ENCODE measurements at places on chromosomes 16 and 17.

- DNase-seq = no peak
Observed at GRCh38 chr17:20059728-20060188, 50.6 kb downstream of the SPECC1 start.

DNA sequence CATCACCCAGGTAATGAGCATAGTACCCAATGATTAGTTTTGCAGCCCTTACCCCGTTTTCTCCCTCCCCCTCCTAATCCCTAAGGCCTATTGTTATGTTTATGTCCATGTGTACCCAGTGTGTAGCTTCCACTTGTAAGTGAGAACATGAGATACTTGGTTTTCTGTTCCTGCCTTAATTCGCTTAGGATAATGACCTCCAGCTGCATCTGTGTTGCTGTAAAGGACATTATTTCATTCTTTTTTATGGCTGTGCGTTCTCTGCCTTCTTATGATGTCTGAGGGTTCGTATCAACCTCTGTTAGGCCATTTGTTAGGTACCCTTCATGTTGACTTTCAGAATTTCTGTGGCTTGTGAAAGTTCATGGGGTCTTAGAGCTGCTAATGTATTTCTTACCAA is 31.0 kb downstream of the CTCF start:
- no peak for DNase-seq

GRCh38 chr16:74090871-74091270 is 205.7 kb upstream of the PSMD7 start:
- DNase-seq = no peak

- DNase-seq = no peak
Observed at GRCh38 chr16:3292604-3293003, 9.3 kb downstream of the ZNF263 start.

DNA sequence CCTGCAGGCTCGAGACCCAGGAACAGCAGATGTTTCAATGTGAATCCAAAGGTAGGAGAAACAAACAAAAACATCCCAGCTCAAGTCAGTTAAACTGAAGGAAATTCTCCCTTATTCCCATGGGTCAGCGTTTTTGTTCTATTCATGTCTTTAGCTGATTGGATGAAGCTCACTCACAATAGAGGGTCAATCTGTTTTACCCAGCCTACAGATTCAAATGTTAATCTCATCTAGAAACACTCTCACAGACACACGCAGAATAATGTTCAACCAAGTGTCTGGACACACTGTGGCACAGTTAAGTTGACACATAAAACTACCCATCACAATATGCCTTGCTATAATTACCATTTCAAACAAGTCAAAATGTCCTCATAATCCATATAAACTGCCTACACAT is 180.6 kb upstream of the CDH8 start:
- no peak for DNase-seq

DNA sequence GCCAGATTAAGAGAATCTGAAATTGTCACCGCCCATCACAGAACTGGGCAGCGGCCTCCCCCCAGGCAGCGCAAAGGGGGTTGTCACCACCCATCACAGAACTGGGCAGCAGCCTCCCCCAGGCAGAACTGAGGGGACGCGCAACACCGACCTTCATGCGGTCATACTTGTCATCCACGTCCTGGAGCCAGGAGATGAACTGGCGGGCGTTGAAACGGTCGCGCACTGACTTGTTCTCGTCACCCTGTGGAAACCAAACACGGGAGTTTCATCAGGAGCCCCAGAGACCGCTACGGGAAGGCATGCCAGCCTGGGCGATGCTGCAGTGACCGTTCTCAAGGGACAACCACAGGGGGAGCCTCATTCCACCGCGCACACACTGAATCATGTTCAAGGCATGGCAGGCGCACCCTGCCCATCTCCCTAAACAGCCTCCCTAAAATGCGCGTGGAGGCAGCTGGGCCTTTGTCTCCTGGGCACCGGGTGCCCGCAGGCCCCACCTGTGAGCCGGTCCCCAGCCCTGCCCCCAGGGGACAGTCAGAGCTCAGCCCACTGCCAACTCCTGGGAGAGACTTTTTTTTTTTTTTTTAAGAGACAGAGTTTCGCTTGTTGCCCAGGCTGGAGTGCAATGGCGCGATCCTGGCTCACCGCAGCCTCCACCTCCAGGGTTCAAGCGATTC is 53.3 kb downstream of the ZNF778 start:
- DNase-seq = no peak

DNA sequence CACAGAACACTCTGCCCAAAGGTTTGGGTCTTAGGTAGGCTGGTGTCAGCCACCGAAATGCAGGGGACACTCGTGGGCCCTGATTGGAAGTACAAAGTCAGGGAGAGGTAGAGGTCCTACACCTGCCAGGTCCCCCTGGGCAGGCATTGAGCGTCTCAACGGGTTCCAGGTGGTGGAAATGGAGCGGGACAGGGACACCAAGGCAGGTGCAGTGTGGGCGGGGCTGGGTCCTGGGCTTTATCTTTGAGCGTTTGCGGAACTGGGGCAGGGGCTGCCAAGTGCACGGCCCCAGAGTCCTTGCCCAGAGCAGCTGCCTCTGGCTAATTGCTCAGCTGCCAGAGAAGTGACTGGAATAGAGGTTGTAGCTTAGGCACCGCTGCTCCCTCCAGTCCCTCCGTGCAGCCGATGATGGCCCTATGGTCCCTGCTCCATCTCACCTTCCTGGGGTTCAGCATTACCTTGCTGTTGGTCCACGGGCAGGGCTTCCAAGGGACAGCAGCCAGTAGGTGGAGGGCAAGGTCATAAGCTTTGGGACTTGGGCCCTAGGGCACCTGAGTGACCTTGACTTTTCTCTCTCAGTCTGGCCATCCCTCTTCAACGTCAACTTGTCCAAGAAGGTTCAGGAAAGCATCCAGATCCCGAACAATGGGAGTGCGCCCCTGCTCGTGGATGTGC is at the start of gene ZACN:
Gene ZACN (plus strand): TSS at position 323 of the 675 bp plus-strand sequence. CDS start 83 bp downstream, at position 406.
- no peak for DNase-seq

DNA sequence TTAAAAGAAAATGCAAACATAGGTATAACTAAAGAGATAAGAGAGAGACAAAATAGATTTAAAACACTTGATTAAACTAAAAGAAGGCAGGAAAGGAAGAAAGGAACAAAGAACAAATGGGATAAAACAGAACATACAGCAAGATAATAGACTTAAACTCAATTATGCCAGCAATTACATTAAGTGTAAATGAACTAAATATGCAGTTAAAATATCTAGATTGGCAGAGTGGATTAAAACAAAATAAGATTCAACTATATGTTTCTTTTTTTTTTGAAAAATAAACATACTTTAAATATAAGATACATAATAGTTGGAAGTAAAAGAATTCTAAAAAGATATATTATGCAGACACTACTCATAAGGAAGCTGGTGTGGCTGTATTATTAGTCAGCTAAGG is 9.7 kb upstream of the CFAP20 start:
- no peak for DNase-seq

GRCh38 chr16:53530046-53530445 is 27.0 kb upstream of the AKTIP start:
- DNase-seq = no peak

GRCh38 chr17:81286491-81287145 is 8.5 kb downstream of the SLC38A10 start:
- DNase-seq = no peak

GRCh38 chr17:68847711-68848110 is 107.5 kb downstream of the ABCA8 start:
- DNase-seq = no peak

DNA sequence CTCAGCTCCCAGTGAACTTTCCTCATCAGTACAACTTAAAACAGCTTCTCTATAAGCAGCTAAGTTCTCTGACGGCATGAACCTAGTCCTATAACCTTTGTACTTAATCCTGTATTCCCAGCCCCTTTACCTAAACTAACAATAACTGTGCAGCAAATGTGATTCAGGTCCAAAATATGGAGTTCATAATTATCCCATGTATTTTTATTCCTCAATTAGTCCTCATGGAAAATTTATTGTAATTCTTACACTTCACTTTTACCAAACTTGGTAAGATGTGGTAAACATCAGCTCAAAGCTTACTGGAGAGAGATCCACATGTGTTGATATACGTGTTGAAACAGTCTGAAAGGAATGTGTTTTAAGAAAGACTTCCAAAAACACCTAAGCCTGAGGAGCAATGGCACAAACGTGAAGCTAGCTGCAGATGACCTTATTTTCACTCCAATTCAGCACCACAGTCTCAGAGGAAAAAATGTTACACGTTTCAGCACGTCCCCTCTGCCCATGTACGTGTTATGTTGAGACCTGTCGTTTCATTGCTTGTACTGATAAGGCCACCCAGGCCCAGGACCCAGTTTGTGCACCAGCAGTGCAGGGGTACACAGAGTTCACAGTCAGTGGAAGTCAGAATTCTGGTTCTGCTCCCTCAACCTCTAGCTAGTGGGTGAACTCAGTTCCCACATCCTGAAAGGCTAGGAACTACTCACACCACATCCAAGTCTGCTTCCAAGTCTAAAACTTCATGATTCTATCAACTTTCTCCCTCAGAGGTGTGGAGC is 7.1 kb downstream of the USP31 start:
- no peak for DNase-seq

DNA sequence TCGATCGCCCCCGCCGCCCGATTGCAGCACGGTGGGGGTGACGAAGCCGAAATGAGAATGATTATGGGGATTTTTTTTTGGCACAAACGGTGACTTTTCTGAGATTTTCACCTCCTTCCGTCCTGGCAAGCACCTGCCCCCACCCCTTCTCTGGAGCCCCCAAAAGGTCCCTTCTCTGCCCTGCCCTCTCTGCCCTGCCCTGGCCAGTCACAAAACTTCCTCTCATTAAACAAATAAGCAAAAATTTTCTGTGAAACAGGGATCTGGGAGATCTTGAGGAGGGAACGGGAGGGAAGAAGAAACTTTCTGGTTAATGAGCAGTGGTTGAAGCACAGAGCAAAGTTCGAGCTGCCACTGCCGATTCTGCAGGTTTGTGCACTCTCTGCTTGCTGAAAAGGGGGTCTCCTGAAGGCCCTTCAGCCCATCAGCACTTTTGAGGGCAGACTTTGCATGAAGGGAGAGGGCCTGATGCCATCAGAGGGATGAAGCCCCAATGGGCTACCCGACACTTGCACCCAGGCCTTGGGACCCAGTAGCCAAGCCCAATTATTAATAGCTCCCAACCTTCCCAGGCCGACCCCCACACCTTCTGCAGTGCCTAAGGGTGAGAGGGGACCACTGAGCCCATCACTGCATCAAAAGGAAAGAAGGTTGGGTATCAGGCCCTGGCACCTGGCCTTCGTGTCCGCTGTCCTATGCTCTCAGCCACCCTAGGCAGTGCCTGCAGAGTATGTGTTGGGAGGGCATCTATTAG is 1.0 kb upstream of the HOXB8 start:
- no peak for DNase-seq

- no peak for DNase-seq
Observed at GRCh38 chr16:84390131-84390785, 21.9 kb downstream of the ATP2C2 start.

DNA sequence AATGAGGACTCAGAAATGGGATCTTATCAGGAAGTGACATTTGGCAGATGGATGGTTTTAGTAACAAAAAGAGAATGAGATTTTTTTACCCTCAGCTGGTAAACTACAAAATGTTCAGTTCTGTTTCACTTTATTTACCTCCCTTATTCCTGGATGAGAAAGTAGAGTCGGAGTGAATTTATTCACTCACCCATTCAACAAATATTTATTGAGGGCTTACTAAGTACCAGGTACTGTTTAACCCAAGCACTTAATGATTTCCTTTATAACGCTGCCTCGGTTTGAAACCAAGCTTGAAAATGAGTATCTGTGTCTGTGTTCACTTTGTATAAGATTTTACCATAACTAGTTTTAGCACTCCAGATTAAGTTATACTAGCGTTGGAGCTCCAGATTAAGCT is 38.1 kb downstream of the CDRT15 start:
- DNase-seq = no peak

GRCh38 chr16:50526249-50526648 is 21.9 kb upstream of the NKD1 start:
- DNase-seq = no peak

DNA sequence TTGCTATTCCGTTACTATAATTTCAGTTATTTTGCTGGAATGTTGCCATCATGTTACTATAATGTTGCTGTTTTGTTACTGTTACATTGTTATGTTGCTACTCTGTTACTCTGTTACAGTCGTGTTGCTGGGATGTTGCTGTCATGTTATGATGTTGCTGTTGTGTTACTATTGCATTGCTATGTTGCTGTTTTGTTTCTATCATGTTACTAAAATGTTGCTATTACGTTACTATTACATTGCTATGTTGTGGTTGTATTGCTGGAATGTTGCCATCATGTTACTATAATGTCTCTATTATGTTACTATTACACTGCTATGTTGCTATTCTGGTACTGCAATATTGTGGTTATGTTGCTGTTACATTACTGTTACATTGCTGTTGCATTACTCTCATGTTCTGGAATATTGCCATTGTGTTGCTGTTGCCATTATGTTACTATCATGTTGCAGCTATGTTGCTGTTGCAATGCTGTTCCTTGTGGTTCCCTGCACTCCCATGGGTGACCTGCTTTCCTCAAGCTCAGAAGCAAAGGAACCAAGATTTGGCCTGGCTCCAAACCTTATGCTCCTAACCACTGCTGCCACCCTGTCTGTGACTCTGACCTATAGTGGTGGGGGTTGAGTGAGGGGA is 64.4 kb downstream of the ABCC6 start:
- no peak for DNase-seq

DNA sequence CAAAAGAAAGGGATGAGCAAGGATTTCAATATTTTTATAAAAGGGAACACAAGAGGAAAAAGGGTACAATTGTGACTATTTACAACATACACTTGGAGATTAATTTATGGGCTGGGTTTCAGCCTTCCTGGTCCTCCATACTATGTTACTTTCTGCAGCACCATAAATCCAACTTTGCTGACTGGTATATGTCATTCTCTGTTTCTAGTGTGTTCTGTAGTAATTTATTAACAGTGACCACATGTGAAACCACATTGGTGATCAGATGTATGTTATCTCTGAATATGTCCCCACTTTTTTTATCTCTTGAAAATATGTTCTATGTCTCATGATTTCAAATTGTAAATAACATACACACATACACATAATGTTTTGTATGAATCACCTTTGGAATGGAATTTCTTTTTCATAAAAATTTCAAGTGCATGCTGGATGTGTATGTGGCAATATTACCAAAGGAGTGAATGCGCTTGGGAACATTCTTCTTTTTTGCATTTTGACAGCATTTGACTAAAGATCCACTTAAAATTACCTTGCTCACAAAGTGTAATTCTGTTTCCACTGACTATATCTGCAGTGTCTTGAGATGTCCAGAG is 2.9 kb upstream of the LYRM9 start:
- no peak for DNase-seq

DNA sequence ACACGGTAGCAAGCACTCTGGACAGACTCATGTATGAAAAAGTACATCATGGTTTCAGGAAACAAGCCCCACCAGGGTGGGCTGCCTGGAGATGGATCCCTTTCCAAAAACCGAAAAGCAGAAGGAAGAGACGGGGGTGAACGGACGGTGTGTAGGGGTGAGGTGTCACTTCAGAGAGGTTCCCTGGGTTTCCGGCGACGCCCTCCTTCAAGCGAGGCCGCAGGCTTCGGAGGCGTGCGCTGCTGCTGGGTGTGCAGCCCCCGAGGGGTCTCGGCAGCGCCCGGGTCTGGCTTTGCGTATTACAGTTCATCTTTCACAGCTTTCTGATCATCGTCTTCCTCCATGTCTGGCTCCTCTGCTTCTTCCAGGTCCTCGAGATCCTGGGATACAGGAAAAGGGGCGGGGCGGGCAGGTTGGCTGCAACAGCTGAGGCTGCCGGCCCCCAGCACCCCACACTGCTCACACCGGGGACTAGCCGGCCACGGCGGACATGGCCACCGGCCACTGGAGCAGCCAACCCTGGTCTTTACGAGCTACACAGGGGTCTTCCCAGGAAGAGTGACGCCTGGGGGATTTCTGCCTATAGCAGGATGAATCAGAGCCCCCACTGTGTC is 9.0 kb upstream of the PPP1R27 start:
- DNase-seq = no peak
